ENCODE measurements at places on chromosomes 2 and 18.

- no peak for DNase-seq
These were observed 188.0 kb downstream of the CDH7 start for GRCh38 chr18:65938592-65939372.

GRCh38 chr2:85538507-85539360 lies at the start of gene MAT2A:
TSS of gene MAT2A (plus strand) at chr2:85539168. CDS start at chr2:85539288, 120 bp downstream.
- peak; percentile 91 for DNase-seq

DNA sequence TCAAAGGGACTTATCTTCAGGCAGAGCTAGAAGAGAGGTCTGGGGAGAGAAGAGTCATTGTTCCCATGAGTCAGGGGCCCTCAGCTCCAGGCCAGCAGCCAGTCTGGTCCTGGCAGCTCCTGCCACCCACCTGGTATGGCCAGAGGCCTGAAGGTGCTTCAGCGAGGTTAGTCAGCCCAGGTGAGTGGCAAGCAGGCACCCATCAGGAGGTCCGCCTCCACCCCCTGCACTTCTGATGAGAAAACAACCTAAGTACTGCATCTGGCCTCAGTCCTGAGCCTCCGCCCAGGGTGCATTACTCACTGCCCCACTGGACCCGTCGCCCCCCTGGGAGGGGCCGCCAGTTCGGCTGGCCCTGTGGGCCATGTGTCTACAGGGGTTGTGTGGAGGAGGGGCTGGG lies 130.2 kb downstream of the INHBB start:
- DNase-seq = no peak

DNA sequence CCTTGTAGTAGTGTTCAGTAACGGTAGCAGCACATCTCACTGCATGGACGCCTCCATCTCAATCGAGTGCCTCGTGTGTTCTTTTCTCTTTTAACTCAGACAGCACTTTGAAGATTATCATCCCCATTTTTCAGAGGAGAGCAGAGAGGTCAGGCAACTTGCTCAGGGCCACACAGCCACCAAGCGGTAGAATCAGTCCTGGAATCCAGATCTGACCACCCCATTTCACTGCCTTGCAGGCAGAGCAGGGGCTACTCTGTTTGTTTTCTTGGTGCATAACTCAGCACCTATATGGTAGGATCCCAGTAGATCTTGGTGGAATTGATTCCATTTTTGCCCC lies 129.5 kb downstream of the SMAD7 start:
- no peak for DNase-seq

DNA sequence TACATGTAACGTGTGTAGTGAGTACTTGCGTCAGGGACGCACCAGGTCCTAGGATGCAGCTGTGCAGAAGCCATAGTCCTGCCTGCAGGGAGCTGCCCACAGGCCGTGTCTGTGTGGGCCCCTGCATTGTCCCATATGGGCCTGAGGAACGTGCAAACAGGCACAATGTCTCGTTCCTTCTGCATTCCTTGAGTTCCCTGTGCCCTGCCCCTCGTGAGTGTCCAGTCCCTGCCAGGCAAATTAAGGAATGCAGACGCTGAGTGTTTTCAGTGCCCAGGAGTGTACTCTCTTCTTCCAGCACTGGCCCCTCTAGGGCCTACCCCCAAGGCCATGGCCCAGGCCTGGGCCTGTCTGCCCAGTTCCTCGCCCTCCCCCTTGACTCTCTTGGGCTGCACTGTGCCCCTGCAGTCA lies 61.8 kb downstream of the FAM168B start:
- no peak for DNase-seq

DNA sequence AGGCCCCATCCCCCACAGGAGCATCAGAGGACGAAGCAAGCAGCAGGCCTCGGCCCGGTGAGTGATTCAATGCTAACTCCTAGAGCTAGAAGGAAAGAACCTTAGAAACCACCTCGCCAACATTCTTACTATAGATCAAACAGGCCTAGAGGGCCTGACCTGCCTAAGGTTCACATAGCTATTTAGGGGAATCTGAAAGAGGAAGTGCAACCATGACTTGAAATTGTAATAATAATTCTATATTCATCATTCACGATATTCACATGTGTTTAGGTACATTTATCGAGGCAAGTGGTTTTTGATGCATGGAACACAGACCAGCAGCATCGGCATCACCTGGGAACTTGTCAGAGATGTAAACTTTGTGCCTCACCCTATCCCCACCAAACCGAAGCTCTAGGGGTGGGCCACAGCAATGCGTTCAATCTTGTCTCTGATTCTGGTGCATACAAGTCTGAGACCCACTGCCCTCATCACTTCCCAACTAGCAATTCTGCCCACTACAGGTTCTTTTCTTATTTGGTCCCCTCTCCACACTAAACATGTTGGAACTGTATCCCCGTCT lies 78.0 kb upstream of the DNMT3A start:
- no peak for DNase-seq

- DNase-seq = no peak
These were observed 5.6 kb downstream of the BCL11A start for GRCh38 chr2:60547841-60548240.

DNA sequence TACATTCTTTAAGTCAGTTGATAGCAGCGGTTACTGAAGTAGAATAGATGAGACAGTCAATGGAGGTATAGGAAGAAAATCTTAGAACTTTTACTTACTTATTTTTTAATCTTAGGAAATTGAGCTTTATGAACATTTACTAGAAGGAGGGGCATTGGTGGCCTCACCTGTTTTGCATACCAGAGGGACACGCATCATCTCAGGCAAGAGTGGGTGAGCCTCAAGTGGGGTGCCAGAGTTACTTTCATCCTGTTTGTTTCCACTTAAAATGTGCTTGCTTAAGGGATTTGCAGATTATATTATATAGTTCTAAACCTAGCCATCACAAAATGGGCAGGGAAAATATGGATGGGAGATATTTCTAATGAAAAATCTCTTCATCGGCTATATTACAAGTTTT lies 61.6 kb downstream of the WDR7 start:
- DNase-seq = no peak

DNA sequence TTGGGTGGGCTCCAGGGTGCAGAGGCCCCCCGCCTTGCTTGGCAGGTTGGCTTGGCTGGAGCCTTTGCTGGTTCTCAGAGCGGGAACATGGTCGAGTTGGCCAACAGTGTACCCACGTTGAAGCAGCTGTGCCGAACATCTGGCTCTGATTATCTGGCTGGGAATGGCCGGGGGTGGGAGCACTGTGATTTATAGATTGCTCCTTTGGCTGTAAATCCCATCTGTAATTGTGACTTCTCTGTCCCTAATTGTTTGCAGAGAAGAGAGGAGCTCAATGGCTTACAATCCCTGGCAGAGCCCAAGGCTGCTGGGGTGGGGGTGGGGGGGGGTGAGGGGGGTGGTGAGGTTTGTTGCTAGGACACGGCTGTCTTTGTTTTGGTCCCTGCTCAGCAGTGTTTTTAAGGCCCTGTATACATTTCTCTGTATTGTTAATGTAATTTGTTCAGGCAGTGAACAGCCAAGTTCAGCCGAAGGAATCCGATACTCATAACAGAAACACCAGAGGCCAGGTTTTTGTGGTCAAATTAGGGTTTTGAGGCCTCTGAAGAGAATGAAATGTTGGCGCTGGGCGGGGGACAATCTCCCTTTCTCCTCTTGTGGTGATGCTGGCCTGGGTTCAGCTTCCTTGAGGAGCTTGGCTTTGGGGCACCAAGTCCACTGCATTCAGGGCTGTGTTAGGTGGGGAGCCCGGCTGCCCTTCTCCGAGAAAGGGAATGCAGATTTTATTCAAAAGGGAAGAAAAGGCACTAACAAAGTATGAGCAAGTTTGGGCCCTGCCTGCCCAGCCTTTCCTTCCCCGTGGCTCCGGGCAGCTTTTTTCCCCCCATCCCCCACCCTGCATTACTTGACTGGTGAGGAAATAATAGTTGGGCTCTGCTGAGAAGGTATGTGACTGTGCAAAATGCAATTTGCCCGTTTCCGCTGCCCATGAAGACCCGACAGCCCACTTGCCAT lies 82.5 kb downstream of the TCF7L1 start:
- no peak for DNase-seq

DNA sequence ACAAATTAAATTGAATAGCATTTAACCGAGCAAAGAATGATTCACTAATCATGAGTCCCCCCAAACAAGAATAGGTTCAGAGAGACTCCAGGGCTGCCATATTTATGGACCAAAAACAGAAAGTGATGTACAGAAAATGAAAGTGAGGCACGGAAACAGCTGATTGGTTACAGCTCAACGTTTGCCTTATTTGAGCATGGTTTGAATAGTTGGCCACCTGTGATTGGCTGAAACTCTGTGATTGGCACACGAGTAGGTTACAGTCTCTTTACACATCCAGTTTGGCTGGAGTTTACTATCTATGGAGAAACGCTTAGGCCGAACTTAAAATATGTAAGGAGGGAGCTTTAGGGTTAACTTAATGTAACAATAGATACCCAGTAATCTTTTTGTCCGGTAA lies 27.0 kb upstream of the DPYSL5 start:
- no peak for DNase-seq

- no peak for DNase-seq
These were observed 20.2 kb downstream of the ZNF516 start for GRCh38 chr18:76474824-76475223.

- no peak for DNase-seq
These were observed 231.9 kb downstream of the DYSF start for GRCh38 chr2:71685073-71685848.

DNA sequence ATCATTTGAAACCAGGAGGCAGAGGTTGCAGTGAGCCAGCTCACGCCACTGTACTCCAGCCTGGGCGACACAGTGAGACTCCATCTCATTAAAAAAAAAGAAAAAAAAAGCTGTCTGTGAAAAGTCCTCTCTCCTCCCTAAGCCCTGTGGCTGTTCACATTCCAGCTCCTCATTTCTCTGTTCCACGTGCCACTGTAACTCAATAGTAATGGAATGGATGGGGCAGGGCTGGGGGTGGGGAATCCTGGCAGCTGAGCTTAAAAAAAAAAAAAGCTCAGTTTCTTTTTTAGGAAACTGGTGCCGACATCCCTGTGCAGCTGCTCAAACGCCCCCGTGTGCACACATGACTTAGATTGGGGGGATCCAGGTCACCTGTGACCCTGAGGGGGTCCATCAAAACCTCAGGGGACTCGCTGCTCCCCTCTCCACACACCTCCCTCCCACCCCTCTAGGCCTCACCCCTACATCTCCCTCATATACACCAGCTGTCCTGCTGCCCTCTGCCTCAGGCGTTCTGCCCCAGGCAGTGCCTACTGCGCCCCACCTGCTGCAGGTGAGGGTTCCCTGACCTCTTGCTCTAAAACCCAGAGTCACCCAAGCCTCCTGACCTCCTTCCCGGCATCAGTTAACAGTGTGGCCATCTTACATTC lies 255.4 kb downstream of the AGAP1 start:
- DNase-seq = no peak

- no peak for DNase-seq
These were observed 17.6 kb upstream of the POU3F3 start for GRCh38 chr2:104836265-104836664.

DNA sequence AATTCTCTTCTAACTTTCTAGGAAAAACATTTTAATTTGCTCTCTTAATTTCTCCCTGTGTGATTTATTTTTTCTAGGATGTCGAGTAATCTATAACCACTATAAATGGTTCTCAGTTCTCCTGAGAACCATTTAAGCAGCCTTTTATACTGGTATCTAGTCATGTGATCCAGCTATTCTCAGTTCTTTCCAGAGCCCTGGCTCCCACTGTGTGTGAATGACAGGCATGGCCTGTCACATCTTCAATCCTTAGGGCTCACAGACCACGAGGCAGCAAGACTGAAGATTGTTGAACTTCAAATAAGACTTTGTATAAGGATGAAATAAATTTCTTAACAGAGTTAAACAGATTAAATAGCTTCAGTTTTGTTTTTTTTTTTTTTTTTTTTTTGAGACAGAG lies 219.4 kb downstream of the HNMT start:
- DNase-seq = no peak

- no peak for DNase-seq
These were observed 593.1 kb upstream of the NRXN1 start for GRCh38 chr2:51624995-51625394.

- no peak for DNase-seq
These were observed 36.2 kb downstream of the TNS1 start for GRCh38 chr2:217966423-217967070.

- DNase-seq = no peak
These were observed 87.6 kb downstream of the THADA start for GRCh38 chr2:43508209-43508608.

DNA sequence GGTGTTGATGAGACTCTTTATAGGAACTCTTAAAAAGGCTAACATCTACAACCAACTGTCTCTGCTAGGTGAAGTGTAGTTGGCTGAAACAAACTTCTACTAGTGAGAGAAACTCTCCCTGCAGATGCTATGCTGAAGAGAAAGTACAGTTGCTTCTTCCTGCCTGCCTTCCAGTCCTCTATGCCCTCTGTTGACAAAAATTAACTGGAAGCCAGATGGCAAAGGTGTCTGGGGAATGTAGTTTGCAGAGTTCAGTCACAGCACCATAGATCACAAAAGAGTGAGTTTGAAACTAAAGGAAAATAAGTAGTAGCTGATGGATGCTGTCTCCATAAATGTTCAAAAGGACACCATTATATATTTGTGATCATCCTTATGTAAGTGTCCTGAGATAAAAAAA lies 958.8 kb upstream of the NRXN1 start:
- no peak for DNase-seq

GRCh38 chr18:75556841-75557240 lies 129.3 kb upstream of the SMIM21 start:
- no peak for DNase-seq

DNA sequence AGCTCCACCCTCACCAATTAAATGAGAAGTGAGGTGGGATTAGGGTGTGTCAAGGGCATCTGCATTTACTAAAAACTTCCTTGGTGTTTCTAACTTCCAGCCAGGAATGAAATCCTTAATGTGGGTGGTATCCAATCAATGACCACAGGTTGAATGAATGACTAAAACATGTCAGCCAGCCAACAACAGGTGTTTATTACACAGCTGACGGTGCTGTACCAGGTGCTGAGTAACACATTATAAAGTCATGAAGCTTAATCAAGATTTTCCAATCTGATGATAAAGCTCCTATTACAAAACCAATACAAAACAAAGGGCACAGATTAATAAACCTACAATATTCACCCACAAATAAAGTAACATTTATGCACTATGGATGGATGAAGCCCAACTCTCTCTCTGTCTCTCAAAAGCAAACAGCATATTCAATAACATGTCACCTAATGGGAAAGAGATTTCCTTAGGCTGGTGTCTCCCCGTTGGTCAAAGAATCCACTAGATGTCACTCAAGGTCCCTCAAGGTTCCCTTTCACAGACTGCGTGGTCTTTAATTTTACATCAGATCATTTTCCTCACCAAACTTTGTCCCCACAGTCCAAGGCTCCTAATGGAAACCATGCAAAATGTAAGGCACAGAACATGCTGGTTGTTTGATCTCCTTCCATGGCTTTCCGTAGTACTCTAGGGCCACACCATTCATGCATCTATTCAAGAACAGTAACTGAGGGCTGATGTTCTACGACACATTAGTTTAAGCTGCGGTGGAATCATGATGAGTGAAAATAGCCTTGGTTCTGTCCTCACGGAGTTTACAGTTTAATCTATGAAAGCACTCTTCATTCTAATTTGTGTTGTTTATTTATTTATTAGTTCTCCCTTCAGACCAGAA lies 6.4 kb upstream of the PTPN4 start:
- no peak for DNase-seq

- no peak for DNase-seq
These were observed 902 bp downstream of the SS18 start for GRCh38 chr18:26089293-26090129.

GRCh38 chr2:73111073-73112025 lies 1.4 kb downstream of the RAB11FIP5 start:
- DNase-seq = no peak

- no peak for DNase-seq
These were observed 135.0 kb upstream of the PKDCC start for GRCh38 chr2:41912776-41913175.

GRCh38 chr2:47737-48136 lies 1.4 kb upstream of the FAM110C start:
- DNase-seq = no peak

Data from activated CD4-positive, alpha-beta T cell treated with anti-CD3 and anti-CD28 coated beads for 24 hours (primary cell).